ENCODE measurements at places on chromosomes 6 and 20.

- DNase-seq, result peak; percentile 17
Measured at GRCh38 chr20:49824206-49824605, 11.6 kb downstream of the SLC9A8 start.

DNA sequence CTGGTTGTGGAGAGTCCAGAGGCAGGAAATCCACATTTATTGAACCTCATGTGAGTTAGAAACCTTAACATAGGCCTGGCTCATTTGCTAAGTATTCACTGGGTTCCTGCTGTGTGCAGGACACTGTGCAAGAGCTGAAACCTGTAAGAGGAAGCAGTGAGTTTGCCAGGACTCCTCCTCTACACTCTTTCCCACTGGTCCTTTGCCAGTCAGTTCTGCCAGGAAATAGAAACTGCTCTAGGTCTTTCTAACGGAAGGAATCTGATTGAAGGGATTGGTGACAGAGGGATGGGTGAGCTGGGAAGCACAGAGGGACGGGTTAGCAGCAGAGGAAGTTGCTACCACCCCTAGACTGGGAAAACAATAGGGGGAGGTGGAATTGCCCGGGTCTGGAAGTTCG lies 234.2 kb upstream of the ECI2 start:
- peak; percentile 44 for DNase-seq

DNA sequence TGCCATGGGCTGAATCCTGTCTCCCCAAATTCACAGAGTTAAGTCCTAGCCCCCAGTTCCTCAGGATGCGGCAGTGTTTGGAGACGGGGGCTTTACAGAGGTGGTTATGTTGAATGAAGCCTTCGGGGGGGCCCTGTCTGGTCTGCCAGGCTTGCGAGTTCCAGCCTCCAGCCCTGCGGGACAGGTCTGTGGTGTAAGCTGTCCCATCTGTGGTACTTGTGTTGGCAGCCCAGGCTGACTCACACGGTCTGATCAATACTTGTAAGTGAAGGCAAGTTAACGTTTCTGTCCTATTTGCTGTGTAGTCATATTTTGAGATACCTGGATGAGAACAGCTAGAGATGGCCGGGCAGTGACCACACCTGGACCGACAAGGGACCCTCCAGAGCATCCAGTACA lies 51.8 kb upstream of the GPR31 start:
- no peak for DNase-seq

GRCh38 chr20:56389807-56390206 lies 2.2 kb downstream of the AURKA start:
- no peak for DNase-seq

DNA sequence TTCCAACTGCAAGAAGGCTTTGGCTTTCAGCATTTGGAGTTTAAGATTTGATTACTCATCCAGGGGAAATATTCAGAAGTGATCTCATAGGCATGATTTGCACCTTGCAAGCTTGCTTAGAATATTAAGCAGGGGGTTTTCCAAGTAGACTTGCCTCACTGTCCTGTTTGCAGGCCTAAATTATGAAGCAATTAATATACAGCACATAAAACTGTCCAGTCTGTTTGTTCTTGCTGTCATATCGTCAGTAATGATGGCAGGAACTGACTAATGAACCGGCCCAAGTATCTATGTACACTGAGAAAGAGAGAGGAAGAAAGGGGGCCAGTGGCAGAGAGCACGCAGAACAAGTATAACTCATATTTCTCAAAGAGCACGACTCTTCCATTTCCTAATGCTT lies 212.5 kb upstream of the SUPT3H start:
- DNase-seq, result no peak

- no peak for DNase-seq
Measured at GRCh38 chr6:161225681-161226008, 48.2 kb downstream of the AGPAT4 start.

GRCh38 chr6:26421259-26422144 lies 18.8 kb upstream of the BTN3A3 start:
- peak; percentile 95 for DNase-seq

GRCh38 chr6:30836431-30836866 lies 47.9 kb upstream of the DDR1 start:
- peak; percentile 81 for DNase-seq

DNA sequence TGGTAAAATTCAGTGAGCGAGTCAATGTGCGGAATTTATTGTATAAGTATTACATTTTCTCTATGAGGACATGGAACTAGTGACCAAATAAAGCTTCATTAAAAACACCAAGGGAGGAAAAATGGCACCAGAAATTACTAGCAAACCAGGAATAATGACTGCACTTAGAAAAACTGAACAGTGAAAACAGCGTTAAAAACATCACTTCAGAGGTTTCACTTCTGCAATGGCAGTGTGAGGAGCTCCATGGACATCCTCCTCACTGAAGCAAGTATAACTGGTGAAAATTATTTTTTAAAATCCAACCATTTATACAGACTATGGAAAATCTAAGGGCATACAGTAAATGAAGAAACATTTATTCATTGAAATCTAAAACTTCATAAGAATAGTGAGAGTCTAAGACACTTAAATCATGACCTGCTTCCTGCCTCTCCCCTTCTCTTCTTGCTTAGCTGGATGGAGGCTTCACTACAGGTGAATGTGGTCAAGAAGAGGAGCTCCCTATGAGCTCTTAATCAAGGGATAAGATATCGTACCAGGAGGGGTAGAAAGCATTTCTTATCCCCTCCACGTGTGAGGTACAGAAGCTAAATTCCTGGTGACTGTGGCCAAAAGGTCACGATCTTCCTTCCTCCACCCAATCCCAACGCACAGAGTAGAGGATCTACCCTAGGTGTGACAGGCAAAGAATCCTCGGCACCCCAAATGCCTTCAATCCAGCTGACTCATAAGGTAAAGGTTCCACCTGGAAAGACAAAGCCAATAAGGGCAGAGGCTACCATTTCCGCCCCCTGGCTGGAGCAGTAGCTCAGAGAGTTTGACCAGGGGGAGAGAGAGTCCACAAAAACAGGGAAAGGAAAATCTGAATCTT lies 12.3 kb upstream of the ASF1A start:
- no peak for DNase-seq

GRCh38 chr6:147742440-147742839 lies 233.9 kb downstream of the SAMD5 start:
- DNase-seq, result no peak

GRCh38 chr6:159217595-159218275 lies 48.5 kb downstream of the FNDC1 start:
- peak; percentile 58 for DNase-seq

DNA sequence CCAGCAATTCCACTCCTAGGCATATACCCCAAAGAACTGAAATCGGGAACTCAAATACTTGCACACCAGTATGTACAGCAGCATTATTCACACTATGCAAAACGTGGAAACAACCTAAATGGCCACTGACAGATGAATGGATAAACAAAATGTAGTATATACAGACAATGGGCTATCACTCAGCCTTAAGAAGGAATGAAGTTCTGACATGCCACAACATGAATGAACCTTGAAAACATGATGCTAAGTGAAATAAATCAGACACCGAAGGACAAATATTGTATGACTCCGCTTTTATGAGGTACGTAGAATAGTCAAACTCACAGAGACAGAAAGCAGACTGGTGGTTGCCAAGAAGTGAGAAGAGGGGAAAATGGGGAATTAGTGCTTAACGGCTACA lies 59.1 kb upstream of the CCN6 start:
- no peak for DNase-seq

- peak; percentile 33 for DNase-seq
Measured at GRCh38 chr6:126650931-126651330, 311.0 kb downstream of the CENPW start.

GRCh38 chr20:33635341-33635740 lies 26.8 kb upstream of the C20orf144 start:
- no peak for DNase-seq

GRCh38 chr6:142694054-142694453 lies 250.9 kb downstream of the HIVEP2 start:
- no peak for DNase-seq

GRCh38 chr20:62315773-62316172 lies 13.0 kb downstream of the ADRM1 start:
- no peak for DNase-seq

DNA sequence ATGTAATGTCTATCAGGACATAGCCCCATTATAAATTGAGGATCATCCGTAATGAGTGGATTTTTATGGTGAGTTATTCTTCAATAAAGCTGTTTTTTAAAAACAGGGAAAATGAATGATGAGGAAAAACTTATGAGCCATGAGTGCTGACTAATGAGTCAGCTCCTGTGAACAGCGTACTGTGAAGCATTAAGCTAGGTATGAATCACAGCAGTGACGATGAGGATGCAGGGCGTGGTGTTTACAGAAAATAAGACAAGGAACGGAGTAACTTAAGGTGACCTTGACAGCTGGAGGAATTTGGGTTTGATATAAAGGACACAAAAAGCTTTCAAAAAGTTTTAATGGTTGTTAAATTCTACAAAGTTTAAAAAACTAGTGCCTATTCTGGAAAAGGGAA lies 96.3 kb downstream of the FOXF2 start:
- peak; percentile 91 for DNase-seq

DNA sequence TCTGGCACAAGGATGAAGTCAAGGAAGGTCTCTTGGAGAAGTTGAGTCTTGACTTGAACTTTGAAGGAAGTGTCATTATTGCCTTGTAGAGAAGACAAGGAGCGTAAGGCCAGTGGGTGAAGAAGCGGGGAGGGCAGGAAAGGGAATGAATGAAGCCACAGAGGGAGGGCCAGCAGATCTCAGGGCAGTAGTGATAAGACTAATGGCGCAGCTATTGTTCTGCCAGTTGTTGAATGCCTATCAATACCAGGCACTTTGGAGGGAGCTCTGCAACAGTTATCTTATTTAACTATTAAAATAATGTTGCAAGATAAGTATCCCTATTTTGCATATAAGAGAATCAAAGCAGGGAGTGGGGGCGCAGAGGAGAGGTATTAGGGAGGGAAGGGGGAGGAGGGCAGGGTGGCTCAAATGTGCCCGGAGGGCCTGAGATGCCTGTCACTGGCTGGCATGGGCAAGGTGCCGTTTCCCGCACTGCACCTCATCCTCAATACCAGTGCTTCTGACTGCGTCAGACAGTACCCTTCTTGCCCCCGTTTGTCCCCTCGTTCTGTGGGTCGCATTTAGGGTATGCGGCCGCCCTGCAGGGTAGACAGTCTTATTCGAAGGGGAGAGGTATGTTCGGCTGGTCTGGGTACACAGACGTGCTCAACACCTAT lies 109.8 kb downstream of the ZDHHC14 start:
- no peak for DNase-seq

- DNase-seq, result no peak
Measured at GRCh38 chr6:98395610-98396166, 438.7 kb upstream of the POU3F2 start.

GRCh38 chr20:3123542-3123941 lies 36.1 kb downstream of the FASTKD5 start:
- DNase-seq, result no peak

DNA sequence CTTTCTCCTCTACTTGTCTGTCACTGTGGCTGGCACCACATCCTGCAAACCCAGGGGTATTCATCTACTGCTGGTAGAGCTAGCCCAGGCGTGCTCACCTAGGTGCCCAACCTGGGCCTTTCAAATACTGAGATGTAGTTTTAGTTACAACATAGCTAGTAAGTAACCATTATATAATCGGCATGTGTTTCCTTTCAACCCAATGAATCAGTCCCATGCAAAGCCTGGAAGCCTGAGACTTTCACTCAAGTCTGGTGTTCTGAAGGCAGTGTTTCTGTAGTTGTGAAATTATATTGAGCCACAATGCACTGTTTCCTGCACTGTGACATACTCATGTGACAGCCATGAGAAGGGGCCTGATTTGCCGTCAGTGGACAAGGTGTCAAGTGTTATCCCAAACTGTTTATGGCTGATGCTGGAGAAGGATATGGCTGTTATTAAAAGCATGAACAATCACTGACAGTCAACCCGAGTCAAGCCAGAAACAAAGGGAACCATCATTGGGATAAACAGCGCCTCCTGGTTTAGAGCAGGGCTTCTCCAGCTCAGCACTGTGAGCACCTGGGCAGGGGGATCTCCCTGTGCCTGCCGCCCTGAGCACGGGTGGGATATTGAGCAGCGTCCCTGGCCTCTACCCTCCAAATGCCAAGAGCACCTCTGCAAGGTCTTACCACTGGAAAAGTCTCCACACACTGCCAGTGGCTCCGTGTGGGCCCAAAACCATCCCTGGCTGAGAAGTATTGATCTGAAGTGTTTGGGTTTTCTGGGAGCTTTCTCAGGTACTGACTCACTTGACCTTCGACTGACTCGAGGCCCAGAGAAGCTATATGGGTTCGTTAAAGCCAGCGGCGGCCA lies 1.6 kb downstream of the PSMA7 start:
- DNase-seq, result peak; percentile 37

DNA sequence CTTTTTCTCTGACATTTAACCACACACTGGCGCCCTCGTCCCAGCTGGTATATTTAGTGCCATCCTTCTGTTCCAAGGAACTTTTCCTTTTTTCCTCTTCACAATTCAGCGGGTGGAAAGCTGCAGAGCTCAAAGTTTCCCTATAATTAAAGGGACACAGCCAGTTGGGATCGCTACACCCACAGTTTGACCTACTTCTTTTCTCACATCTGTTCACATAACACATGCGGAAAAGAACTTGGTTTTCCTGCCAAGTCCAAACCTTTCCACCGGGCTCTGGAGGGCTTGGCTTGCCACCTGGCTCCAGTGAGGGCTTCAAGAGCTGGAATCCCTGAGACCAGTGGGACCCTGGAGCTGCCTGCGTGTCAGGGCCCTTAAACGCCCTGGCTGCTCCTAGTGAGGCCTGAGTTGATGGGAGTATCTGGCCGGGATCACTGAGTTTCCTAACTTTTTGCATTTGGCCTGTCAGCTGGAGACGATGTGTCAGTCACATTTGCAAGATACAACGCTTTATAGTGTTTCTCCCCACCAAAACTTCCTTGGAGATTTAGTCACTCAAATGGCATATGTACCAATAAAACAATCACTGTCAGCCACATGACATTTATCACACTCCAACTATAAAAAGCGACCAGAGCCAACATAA lies 176.0 kb downstream of the SASH1 start:
- no peak for DNase-seq

- DNase-seq, result no peak
Measured at GRCh38 chr6:27758491-27758890, 153.7 kb downstream of the OR2B2 start.

DNA sequence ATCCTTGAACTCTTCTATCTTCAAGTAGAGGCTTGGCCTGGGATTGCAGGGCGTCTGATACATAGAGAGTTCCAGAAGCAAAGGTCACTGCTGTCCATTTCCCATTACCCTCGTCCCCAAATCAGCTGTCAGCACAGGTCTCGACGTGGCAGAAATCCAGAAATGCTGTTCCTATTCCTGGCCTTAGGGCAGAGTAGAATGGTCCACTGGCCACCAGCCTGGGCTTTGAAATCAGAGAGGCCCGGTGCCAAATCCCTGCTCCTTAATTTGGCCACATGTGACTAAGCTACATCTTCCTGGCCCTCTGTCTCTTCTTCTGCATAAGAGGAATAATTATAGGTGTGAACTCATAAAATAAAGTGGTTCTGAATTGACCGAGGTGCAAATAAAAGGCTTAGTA lies 40.9 kb upstream of the FAM83D start:
- DNase-seq, result no peak

DNA sequence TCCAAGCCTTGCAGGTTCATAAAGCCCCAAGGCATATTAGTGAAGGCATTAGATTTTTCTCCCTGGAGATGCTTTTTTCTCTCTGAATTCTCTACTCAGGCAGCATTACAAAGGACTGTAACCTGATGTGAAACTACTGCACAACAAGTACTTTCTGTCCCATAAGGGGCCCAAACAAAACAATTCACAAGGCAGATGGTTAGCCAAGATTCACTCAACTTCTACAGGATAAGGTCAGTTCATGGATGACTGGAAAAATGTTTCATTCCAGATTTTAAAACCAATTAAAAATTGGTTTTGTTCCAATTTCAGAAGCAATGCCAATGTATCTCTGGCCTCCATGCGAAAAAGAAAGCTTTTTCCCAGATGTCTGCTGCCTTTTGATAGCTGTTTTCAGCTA lies 181.8 kb downstream of the KHDC1L start:
- no peak for DNase-seq

- DNase-seq, result no peak
Measured at GRCh38 chr6:154705471-154706113, 27.6 kb upstream of the SCAF8 start.

Measured in AG08395 (cell line).